ENCODE measurements at places on chromosomes 12 and 14.

GRCh38 chr14:98411154-98411553 is 860.8 kb downstream of the BCL11B start:
- no peak for DNase-seq

DNA sequence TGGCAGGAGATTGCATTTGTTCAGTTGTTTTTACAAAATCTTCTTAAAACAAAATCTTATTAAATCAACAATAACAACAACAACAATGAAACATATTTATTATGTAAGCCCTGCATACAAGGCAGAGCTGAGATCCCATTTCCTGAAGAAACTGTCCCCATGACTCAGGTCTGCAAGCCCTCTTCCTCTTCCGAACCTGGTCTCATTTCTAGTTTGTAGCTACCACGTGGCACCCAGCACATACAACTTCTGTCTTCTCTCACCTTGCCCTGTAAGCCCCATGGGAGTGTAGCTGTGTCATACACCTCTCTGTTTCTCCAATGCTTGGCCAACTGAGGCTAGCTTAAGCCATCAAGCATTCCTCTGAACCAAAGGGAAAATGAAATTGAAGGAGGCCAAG is 106.4 kb downstream of the SLC8A3 start:
- no peak for DNase-seq

GRCh38 chr12:92426332-92426731 is 276.5 kb upstream of the PLEKHG7 start:
- DNase-seq = no peak

- DNase-seq = no peak
Observed at GRCh38 chr14:93078870-93079269, 36.9 kb downstream of the ITPK1 start.

GRCh38 chr14:78581229-78581628 is 411.1 kb downstream of the NRXN3 start:
- DNase-seq = no peak

- DNase-seq = no peak
Observed at GRCh38 chr12:47139000-47139681, 59.4 kb upstream of the AMIGO2 start.

DNA sequence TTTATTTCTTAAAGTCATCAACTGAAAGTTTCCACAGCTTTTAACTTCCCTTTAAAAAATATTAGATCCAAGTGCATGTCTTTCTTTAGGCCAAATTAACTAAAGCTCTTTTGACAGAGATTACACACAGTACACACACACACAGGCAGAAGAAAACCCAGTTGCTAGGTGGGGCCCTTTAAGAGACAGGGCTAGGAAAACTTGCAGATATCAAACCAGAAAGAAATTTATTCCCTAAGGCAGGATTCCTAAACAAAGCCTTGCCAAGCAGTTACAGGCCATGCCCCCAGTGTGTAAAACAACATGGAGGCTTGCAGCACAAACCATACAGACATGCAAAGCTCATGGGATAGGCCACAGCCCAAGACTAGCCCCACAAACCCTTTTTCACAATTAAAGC is 123.4 kb downstream of the FSCB start:
- no peak for DNase-seq

- no peak for DNase-seq
Observed at GRCh38 chr14:70708717-70709570, 67.2 kb downstream of the TTC9 start.

DNA sequence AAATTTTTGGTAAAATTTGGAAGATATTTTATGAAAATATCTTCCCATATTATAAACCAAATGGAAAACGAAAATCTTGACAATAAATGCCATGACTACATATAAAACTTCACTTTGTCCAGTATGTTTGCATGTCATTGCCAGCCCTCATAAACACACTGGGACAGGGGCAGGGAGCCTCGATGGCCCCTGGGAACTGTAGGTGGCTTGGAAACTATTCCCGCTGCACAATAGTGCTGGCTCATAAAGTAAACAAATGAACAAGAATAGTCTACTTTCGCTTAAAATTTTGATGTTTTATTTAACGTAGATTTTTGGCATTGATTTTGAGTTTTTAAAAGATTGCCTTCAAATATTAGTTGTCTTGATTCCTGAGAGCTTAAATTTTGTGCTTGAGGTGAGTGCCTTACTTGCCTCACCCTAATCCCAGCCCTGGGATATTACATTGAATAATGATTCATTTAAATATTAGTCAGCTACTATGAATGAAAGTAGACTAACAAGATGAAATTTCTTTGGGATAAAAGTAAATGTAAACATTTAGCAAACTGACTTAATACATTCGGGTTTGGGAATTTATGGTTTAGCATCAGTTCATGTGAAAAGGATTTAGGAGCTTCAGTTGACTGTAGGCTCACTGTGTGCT is 74.0 kb upstream of the PKP2 start:
- DNase-seq = no peak

GRCh38 chr12:795305-795704 is 42.9 kb downstream of the WNK1 start:
- DNase-seq = no peak

- peak; percentile 48 for DNase-seq
Observed at GRCh38 chr12:6827982-6828780, at the start of gene P3H3. Gene P3H3, plus strand, starts transcription at chr12:6828407. Its CDS starts 34 bp downstream, at chr12:6828441.

- DNase-seq = peak; percentile 16
Observed at GRCh38 chr14:89678768-89679167, 261.7 kb upstream of the FOXN3 start.

DNA sequence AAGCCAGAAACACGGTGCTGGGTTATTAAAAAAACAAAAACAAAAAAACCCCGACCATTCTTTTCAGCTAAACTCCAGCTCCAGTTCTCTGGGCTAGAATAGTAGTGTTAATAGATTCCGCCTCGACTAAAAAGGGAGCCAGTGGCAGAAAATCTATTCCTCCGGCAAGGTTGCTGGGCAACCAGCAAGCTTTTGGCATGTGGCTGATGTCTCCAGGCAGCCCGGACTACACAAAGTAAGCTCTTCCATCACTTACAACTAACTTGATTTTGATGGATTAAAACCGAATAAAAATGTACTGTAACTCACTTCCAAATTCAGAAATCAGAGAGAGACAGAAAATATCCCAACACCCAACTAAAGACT is 126.4 kb upstream of the FOXN3 start:
- DNase-seq = no peak

GRCh38 chr14:21264025-21264801 is 5.0 kb downstream of the HNRNPC start:
- peak; percentile 64 for DNase-seq

DNA sequence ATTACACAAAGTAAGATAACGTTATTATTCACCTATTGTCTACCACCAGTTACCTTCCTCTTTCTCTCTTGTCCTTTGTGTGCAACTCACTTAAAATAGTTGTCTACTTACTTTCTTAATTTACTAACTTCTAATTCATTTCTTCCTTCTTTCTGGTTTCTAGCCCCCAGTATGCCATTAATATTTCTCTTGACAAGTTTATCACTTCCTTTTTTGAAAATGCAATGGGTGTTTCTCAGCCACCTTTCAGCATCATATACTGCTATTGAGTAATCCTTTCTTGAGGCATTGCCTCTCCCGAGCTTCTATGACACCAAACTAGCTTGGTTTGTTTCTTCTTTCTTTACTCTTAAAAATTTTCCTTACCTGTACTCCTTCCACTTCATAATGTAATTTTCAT is 633.6 kb downstream of the TMTC2 start:
- no peak for DNase-seq

DNA sequence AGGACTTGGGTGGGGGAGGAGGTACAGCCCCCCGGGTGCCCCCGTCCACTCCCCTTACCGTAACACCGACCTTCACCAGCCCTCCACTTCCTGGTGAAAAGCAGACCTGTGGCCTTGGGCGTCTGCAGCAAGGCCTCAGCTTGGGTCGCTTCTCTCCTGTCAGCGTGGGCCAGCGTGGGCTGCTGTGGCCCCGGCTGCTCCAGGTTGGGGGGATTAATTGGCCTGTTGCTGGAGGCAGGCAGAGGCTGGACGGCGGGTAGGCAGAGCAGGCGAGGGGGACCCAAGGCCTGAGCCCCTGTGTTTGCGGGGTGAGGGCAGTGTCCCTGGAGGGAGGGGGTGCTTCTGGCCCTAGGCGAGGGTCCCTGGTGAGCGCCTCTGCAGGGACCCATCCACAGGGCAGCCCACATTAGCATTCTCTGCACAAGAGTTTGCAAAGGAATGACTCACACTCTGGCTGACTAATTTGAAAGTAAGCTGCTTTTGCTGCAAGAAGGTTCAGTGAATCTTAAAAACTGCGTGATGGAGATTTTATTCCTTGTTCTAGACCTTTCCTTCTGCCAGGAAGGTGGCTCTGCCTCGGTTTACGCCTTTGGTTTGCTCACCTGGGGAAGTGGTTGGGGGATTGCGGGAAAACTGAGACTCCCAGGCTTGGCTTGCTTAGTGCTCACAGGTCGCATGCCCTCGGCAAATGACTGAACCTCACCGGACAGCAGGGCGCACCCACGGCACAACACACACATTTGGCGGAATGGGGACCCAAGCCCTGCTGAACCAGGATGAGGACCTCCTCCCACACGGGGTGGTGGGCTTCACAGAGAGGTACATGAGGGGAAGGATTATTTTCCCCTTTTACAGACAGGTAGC is 37.9 kb upstream of the DLK1 start:
- DNase-seq = peak; percentile 60

DNA sequence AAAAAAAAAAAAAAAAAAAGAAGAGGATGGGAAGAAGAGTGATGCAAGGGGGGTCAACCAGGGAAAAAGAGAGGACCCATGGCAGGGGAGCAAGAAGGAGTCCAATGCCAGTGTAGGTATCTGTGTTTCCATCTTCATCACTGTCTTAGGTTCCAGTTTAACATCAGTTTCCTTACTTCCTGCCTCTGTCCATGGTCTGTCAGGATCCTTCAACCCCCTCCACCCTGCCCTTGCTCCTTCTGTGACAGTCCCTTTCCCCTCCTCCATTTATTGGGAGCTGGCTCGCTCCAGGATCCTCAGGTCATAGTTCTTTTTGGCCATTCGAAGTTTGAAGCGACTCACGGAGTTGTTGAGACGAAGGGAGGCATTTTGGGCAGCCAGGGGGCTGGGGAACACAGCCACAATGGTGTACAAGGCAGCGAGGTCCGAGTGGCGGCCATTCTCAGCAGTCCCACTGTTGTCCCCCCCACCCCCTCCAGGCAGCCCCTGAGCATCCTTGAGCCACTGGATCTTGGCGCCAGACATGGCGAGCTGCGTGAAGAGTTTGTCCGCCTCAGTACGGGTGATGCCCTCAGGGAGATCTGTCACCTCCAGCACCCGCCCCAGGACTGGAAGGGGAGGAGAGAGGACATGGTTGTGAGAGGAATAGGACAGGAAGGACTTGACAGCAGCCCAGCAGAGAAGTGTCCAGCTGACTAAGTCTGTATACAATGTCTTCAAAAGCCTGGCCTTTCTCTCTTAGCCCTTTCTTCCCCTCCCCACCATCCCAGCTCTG is 3.7 kb upstream of the STAC3 start:
- DNase-seq = no peak

- DNase-seq = no peak
Observed at GRCh38 chr14:55838529-55839052, 258.6 kb downstream of the KTN1 start.

DNA sequence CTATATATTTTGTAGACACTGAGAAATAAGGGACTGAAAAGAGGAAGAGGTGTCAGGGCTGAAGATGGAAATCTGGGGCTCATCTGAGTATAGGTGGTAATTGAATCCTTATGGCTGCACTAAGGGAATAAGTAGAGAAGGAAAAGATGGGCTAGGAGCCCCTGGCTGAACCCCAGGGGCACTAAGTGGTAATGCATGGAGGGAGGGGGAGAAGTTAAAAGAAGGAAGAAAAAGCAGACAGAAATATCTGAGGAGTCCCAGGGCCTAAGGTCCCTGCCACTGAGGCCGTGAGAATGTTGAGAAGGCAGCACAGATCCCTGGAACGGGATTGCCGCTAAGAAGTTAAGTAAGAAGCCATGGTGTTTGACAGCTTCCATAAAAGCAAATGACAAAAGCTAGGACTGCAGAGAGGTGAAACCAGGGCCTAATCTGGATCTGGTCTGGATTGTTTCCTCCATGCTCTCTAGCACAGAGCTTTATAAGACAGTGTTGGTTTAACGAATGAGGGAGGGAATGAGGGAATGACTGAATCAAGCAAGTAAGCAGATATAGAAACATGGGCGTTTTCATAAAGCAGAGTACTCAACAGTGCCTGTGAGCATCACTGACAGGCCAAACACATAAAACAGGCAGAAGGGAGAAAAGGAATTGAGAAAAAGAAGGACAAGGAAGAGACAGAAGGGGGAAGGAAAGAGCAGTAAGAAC is 92.9 kb downstream of the HMGA2 start:
- no peak for DNase-seq

DNA sequence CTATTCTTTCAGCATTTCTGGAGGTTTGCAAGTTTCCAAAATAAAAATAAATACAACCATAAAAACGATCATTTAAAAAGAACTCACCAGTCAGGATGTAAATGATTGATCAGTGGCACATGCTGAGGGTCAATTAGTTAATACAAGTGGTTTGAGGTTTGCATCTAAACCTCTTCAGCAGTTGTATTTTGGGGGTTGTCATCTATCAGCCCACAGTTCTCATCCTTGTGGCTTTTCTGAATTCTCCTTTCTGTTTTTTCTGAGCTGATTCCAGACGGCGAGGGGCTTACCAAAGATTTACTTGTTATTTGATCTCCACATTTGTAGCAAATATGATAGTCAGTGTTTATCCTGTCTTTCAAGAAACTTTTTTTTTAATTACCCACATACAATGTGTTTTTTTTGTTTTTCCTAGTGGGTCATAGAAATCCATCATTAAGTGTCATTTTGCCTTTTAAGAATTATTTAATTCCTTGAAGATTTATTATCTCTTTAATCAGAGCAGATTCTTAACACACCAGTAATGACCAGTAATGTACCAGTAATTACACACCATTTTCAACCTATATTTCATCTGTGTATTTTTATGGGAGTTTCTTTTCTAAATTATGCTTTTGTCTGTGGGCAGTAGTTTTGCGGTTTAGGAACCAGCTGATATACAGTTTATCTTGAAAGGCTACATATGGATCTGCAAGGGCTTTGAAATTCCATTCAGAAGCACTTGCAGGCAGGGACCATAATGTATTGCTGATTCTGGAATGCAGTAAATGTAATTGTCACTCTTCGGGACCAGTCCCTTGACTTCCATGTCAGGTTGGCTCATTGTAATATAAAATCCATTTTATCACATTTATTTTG is 56.3 kb upstream of the DAAM1 start:
- DNase-seq = no peak

DNA sequence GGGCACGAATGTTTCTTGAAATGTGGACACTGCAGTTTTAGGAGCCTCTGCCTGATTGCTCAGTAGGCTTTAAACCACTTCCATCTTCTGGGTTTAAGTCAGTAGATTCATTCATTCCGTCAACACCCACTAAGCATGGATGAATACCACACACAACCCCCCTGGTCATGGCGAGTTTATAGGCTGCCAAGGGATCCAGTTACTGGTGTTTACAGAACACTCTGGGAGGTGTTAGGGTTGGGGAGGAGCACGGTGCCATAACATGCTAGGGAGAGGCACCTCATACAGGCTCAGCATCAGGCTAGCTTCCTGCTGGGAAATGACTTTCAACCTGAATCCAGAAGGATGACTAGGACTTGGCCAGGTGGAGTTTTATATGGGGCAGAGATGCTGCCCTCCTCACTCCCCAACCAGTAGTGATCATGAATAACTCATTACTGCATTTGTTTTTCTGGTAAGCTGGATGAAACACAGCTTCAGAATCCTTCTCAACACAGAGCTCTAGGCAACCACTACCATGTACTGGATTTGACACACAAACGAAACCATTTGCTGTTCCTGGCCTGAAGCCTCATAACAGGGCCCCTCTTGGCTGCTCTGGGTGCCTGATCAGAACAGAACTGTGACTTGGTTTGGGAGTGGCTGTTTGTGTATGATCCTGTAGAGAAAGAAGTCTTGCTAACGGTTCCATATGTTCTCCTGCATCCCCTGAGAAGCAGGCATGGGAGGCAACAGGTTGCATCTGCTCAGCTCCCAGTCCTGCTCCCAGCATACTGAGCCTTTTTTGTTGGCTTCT is 47.9 kb downstream of the FBXW8 start:
- DNase-seq = no peak
